Spleen (tissue), 13 donors: ENCODE measurements at places on chromosomes 6 and 20.
A peak's percentile ranks its signal among the peaks of the same experiment; 100 is the strongest.

GRCh38 chr20:63014710-63015109, 7.9 kb upstream of the BHLHE23 start:
- no peaks in the 10 kb centered on the region for H3K36me3 ChIP-seq
- peaks cover 3% of the 10 kb centered on the region for H3K27me3 ChIP-seq
- H3K27ac ChIP-seq: no peak overlapping the region
- no peak overlapping the region for H3K4me3 ChIP-seq

GRCh38 chr6:56757588-56757984, 114.9 kb upstream of the DST start:
- H3K4me1 ChIP-seq: peaks cover 19% of the 10 kb centered on the region
- H3K4me3 ChIP-seq: no peak overlapping the region
- no peak for DNase-seq
- no peaks in the 10 kb centered on the region for H3K27me3 ChIP-seq
- H3K36me3 ChIP-seq: no peaks in the 10 kb centered on the region

GRCh38 chr20:34382174-34382573, 19.1 kb downstream of the ITCH start:
- no peak overlapping the region for H3K27ac ChIP-seq
- peaks cover 58% of the 10 kb centered on the region for H3K4me1 ChIP-seq
- no peaks in the 10 kb centered on the region for H3K27me3 ChIP-seq
- DNase-seq: no peak
- H3K4me3 ChIP-seq: no peak overlapping the region
- H3K36me3 ChIP-seq: peaks cover 1% of the 10 kb centered on the region

DNA sequence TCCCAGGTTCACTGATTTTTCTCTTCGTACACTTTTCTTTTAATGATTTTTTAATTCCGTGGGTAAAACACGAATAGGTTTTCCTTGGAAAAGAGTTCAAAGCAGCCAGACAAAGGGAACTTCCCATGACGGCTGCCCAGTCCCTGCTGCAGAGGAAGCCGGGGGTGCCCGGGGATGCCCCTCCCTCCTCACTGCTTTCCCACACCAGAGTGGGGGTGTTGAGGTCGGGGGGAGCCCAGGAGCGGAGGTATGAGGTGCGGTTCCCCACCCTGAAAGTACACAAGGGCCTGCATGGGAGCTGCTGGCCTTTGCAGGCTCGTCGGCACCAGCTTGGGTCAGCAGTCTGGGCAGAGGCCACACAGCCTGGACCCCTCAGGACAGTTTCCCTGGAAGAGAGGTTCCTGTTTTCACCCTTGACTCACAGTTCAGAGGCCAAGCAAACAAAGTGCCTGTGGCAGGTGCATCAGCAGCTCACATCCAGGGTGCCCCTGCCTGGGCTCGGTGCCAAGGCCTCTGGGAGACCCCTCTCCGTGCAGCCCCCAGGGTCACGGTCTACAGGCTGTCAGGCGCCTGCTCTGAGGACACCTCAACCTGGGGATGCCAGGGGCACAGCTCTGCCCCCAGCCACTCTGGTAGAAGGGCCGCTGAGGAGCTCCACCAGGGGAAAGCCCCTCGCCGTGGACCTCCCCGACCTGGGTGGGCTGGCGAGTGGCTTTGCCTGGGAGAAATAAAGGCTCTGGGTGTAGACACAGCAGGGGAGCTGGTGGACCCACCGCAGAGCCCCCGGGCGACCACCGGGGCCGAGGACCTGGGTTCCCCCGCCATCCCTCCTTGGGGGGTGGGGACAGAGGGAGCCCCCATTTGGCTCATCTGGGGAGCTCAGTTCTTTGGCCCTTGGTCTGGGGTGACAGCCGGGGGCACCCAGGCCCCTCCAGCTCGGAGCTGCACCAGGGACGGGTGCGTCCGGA, 15.4 kb upstream of the CHRNA4 start:
- no peak overlapping the region for H3K27ac ChIP-seq
- peaks cover 61% of the 10 kb centered on the region for H3K27me3 ChIP-seq
- H3K4me1 ChIP-seq: peaks cover 8% of the 10 kb centered on the region
- H3K4me3 ChIP-seq: no peak overlapping the region
- H3K36me3 ChIP-seq: no peaks in the 10 kb centered on the region

DNA sequence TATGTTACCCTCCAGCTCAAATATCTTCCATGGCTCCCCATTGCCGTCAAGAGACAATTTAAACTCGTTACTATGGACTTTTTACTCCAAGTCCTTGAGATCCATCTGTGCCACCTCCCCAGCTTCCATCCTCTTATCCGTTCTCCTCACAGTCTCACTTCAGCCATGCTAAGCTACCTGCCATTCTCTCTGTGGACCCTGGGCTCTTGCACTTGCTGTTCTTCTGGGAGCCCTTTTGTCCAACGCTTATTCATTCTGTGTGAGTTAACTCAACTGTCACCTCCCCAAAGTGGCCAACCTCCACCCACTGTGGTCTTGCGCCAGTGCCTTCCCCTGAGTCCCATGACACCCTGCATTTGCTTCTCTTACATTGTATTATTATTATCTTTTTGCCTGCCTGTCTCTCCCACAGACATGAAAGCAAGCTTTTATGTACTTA, 132.4 kb downstream of the BCAS1 start:
- no peak overlapping the region for H3K4me3 ChIP-seq
- no peaks in the 10 kb centered on the region for H3K36me3 ChIP-seq
- no peak overlapping the region for H3K27ac ChIP-seq
- H3K4me1 ChIP-seq: peaks cover 44% of the 10 kb centered on the region

DNA sequence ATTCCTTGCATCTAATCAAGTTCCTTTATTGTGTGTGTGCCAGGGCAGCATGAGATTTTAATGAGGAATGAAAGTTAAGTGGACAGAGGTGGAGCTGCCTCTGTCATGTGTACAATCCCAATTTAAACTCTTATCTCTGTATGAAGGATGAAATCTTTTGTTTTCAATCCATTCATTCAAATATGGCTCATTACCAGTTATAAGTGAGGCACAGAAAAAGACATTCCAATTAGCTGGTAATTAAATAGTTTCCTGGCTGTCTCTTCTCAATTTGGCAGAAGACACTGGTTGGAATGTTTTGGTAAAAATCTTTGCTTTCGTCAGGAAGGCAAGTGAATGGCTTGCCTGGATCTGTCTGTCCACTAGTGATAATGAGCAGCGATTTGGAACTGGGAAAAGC, 46.4 kb downstream of the CLVS2 start:
- no peak overlapping the region for H3K4me3 ChIP-seq
- H3K27me3 ChIP-seq: no peaks in the 10 kb centered on the region
- no peak overlapping the region for H3K27ac ChIP-seq
- DNase-seq: no peak
- H3K36me3 ChIP-seq: no peaks in the 10 kb centered on the region
- no peaks in the 10 kb centered on the region for H3K4me1 ChIP-seq

DNA sequence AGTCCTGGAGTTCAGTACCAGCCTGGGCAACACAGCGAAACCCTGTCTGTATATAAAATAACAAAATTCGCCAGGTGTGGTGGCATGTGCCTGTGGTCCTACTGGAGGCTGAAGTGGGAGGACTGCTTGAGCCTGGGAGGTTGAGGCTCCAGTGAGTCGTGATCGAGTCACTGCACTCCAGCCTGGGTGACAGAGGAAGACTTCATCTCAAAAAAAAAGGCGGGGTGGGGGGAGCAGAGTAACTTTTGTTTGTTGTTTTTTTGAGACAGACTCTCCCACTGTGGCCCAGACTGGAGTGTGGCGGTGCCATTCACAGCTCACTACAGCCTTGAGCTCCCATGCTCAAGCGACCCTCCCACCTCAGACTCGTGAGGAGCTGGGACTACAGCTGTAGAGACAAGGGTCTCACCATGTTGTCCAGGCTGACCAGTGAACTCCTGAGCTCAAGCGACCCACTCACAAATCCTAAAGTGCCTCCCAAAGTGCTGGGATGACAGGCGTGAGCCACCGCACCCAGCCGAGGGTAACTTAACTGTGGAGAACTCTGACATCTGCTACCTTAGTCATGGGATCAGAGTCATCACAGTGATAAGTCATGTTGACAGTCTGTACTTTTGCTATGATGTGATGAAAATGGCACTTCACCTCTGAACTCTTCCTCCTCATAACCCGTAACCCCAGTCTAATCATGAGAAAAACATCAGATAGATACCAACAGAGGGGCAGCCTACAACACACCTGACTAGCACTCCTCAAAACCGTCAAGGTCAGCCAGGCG, 16.5 kb downstream of the PEDS1 start:
- peaks cover 91% of the 10 kb centered on the region for H3K36me3 ChIP-seq
- H3K27ac ChIP-seq: no peak overlapping the region
- peaks cover 14% of the 10 kb centered on the region for H3K4me1 ChIP-seq
- no peak for DNase-seq
- no peaks in the 10 kb centered on the region for H3K27me3 ChIP-seq

DNA sequence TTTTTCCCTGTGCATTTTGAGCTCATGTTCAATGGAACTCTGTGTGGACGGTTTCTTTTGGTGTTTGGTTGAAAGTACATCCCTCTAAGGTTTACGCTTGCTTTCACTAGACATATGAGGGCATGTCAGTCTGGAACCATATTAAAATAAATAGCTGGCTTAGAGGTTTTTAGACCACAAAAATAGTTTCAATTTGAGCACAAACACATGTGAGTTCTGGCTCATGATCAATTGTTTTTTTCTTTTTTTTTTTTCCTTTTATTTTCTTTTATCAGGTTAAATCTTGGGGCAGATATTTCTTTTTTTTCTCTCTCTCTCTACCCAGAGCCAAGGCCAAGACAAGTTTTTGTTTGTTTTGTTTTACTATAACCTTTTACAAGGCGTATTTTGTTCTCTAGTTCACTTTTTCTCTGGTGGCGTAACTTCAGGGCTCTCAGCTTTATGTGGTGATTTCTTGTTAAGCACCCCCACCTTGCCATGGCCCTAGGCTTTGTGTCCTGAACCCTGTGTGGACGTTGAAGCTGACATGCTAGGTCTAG, 92.9 kb downstream of the SHLD1 start:
- H3K4me3 ChIP-seq: no peak overlapping the region
- H3K36me3 ChIP-seq: no peaks in the 10 kb centered on the region
- DNase-seq: no peak
- H3K27me3 ChIP-seq: no peaks in the 10 kb centered on the region

DNA sequence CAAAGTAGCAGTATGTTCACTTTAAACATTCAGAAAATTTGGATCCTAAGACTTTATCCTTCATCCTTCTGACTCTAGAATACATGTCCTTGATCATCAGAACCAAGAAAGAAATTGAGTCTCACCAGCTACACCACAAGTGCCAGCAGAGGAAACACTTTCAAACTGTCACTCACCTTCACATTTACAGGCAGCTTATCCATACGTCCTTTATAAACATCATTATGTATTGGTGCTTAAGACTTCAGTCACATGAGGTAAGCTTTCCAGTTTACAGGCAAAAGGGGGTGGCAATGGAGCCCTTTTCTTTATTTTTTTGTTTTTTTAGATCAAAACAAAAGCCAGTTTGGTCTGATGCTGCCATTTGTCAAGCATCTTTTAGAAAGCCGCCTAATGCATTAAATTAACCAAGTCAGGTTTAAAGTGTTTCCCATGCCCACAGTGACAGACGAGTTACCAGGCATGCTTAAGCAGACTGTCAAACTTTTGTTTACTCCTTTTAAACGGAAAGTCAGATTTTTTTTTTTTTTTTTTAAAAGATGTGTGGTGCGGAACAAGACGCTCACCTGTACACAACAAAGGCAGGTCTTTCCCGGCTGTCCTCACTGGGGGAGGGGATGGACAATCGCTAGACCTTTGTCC, 952 bp upstream of the BRPF3 start:
- peak overlapping the region; percentile 74 for H3K4me3 ChIP-seq
- H3K4me1 ChIP-seq: peaks cover 19% of the 10 kb centered on the region
- DNase-seq: no peak
- peak overlapping the region; percentile 95 for H3K27ac ChIP-seq
- no peaks in the 10 kb centered on the region for H3K27me3 ChIP-seq

DNA sequence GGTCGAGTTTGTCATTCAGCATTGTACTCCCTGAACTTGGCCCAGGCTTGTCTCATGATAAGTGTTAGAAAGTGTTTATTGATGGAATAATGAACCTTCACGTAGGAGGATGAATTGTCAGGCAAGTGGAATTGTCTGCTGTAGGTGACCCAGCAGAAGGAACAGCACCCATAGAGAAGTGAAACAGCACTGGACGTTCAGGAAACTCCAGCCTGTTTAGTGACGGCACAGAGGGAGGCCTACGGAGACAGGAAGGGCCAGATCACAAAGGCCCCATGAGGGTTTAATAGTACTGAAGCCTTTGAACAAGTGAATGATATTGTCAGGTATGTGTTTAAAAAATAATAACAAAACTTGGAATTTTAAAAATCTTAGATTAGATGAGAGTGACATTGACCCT, 2.9 kb downstream of the STX11 start:
- peaks cover 84% of the 10 kb centered on the region for H3K4me1 ChIP-seq
- no peaks in the 10 kb centered on the region for H3K36me3 ChIP-seq
- no peak for DNase-seq
- H3K27me3 ChIP-seq: no peaks in the 10 kb centered on the region

DNA sequence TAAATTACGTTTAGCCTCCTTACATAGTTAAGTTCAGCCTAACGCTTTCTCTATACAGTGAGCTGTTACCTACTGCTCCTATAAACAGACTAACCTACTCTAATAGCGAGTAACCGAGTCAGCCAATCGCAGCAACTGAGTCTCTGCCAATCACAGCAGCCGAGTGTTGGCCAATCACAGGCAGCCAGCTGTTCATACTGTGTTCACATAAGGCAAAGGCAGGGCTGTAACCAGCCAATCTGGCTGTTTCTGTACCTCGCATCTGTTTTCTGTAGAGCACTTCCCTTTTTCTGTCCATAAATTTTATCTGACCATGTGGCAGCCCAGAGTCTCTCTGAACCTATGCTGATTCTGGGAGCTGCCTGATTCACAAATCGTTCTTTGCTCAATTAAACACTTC, 263.9 kb upstream of the JARID2 start:
- no peak overlapping the region for H3K27ac ChIP-seq
- no peaks in the 10 kb centered on the region for H3K36me3 ChIP-seq
- no peak overlapping the region for H3K4me3 ChIP-seq
- H3K27me3 ChIP-seq: no peaks in the 10 kb centered on the region
- peaks cover 9% of the 10 kb centered on the region for H3K4me1 ChIP-seq

- H3K4me1 ChIP-seq: peaks cover 34% of the 10 kb centered on the region
- no peaks in the 10 kb centered on the region for H3K36me3 ChIP-seq
- no peaks in the 10 kb centered on the region for H3K27me3 ChIP-seq
Observed at GRCh38 chr6:108558372-108559096, 2.2 kb upstream of the FOXO3 start.

- peaks cover 58% of the 10 kb centered on the region for H3K27me3 ChIP-seq
- DNase-seq: no peak
- H3K27ac ChIP-seq: no peak overlapping the region
- H3K4me3 ChIP-seq: no peak overlapping the region
- no peaks in the 10 kb centered on the region for H3K36me3 ChIP-seq
- no peaks in the 10 kb centered on the region for H3K4me1 ChIP-seq
Observed at GRCh38 chr6:169965239-169965638, 213.8 kb downstream of the ERMARD start.

DNA sequence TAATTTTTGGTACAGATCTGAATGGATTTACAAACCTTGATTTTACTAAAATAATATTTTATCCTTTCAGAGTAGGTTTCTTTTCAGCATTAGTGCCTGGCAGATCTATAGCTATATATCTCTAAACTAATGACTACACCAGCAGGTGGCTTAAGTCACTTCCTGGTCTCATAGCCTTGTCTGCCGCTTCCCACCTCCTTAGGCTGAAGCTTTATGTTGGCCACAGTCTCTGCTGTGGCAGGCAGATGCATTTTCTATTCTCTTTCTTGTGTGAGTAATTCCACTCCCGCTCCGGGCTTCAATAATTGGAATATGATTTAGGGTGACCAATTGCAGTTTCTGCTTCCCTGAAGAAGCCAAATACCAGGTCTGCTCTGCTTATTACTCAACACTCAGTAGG, 226.8 kb upstream of the HS3ST5 start:
- H3K27me3 ChIP-seq: no peaks in the 10 kb centered on the region
- no peaks in the 10 kb centered on the region for H3K4me1 ChIP-seq
- H3K27ac ChIP-seq: no peak overlapping the region
- no peak overlapping the region for H3K4me3 ChIP-seq
- H3K36me3 ChIP-seq: no peaks in the 10 kb centered on the region
- DNase-seq: no peak
